ENCODE measurements at places on chromosomes 6 and 20.

DNA sequence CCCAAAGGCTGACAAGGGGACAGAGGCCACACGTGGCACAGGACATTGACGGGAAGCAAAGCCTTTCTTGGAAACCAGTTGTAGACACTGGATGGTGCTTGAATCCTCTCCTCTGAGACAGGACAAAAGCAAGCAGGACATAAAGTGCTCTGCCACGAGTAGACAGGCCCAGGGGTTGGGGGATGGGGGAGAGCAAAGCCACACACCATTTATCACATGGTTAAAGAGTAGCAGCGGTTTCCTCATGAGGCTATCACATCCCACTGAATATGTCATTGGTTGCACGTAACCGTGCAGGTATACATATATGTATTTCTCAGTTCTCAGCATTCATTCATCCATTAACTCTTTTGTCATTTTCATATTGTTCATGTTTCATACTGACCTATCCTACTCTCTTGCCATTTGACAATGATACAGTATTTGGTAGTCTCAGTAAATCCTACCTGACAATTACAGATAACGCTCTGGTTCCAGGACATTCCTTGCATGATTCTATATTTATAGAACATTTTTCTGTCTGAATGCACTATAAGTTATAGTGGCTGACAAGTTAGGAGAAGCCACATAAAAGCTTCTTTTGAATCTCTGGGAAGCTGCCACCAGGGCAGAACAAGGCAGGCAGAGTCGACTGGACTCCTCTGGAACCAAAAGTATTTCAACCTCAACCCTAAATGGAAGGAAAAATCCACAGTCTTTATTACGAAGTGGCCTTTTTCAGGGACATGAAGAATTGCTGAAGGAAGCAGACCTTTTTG is 23.5 kb downstream of the METTL24 start:
- peak; percentile 65 for DNase-seq

- peak; percentile 29 for DNase-seq
These were observed 297.9 kb downstream of the UTRN start for GRCh38 chr6:144582939-144583613.

DNA sequence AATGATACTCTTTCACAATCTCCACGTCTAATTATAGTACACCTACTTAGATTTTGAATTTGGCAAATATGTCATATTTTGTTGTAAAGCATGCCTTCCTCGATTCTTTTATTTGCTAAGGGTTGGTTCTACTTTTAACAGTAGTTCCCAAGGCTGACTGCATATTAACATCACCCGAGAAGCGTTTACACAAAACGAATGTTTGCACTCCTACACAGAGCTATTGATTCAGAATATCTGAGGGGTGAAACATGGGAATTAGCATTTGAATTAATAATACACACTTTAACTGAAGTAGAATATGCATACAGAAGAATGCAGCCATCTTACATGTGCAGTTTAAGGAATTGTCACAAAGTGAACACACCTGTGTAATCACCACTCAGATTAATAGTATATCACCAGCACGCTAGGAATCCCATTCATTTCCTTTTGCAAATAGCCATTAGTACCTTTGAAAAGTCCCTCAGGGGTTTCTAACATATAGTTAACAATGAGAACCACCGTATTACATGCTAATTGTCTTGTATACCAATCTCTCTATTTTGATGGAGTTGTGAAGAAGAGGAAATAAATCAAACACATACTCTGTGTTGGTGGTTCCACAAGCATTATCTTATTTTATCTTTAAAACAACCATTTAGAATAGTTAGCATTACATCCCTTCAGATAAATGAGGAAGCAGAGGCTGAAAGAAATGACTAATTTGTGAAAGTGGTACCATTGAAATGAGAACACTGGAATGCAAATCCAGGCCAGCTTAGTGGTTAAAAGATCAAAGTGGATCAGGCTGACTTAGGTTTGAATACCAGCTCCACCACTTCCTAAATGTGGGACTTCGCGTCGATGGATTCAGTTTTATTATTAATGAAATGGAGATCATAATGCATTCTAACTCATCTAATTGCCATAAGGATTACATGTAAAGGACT is 317.6 kb downstream of the HDGFL1 start:
- peak; percentile 76 for DNase-seq

DNA sequence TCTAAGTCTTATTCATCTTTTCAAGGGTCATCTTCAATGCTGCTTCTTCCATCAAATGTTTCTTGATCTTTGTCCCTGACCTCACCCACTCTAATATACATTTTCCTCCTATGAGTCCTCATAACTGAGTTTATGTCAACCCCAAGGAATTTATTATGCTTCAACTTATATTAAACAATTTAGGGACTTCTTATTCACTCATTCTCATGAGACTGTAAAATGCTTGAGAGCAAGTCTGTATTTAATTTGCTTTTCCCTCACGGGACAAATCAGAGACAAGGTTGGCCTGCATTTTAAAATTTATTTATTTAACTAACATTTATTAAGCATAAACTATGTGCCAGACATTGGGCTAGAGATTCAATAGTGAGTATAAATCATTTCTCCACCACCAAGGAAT is 312.0 kb upstream of the NT5E start:
- DNase-seq, result peak; percentile 72
